ENCODE measurements at places on chromosomes 11 and 22.
A peak's percentile ranks its signal among the peaks of the same experiment; 100 is the strongest.

DNA sequence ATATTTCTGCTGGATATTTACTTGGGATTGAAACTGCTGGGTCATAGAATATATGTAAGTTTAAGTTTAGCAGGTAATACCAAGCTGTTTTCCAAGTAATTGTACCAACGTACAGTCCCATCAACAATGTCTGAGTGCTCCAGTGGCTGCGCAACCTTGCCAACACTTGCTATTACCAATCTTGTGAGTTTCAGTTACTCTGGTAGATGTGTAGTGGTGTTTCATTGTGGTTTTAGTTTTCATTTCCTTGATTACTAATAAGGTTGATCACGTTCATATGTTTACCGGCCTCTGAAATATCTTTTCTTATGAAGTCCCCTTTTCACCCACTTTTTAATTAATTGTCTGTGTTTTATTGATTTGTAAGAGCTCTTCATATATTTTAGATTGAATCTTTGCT, 370.6 kb upstream of the CADM1 start:
- DNase-seq = no peak

GRCh38 chr11:2534957-2535672, 90.3 kb downstream of the KCNQ1 start:
- DNase-seq = no peak

DNA sequence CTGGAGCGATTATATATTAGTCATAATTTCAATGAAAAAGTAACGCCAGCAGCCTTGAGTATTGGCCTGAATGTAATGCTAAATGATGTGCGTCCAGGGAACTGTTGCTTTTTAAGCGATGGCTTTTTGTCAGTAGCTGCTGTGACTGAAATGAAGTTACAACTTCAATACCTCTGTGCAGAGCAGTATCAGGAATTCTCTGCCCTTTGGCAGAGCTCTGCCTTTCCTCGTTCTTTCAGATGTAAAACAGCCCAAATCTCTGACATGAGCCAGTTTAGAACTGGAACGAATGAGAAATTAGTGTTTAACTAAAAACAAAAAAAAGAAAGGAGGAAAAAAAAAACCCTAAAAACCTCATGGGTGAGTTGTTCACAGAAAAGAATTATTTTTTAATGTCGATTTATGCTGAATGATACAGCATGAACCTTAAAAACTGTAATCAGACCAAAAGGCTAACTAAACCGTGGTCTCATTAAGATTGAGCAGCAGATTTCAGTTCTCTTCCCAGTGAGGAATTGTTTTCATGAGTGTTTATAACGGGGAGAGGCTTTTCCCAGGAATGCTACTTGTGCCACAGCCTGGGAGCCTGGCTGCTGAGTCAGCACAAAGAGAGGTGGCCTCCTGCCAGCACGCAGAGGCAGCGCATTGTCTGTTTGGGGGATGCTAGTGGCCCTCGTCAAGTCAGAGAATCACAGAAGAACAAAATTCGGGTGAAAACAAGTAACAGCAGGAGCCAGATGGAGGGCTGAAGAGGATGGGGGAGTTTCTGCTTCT, 146.2 kb upstream of the RASSF10 start:
- DNase-seq = peak; percentile 87

- DNase-seq = no peak
Observed at GRCh38 chr22:24728790-24729637, 45.5 kb downstream of the PIWIL3 start.

- DNase-seq = no peak
Observed at GRCh38 chr11:75147191-75147874, 3.6 kb upstream of the SLCO2B1 start.

GRCh38 chr11:34601609-34602008, 19.3 kb upstream of the EHF start:
- no peak for DNase-seq

DNA sequence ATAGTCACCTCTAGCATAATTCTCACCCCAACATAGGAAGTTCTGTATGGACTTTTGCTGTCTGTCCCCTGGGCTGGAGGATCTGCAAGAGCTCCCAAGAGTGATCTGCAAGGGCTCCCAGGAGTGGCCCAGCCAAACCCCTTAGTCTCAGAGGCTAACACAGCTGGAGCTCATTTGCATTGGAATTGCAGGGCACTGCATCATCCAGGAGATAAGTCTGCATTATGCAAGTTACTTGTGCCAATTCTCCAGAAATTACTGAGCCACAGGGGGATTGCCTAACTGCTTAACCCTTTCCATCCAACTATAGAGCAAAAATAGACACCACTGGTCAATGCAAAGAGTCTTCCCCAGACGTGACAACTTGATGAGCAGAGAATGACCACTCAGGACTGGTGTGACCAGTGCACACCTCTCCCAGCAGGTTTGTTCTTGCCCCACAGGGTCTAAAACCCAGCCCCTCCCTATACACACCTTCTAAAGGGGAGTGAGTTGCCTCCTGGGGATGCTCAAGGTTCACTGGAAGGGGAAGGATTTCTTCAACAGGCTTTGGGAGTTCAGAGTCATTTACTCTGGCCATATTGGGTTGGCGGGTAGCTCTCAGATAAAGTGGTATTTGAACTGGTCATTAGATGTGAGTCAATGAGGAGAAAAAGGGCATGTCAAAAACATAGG, 38.4 kb downstream of the POU2AF3 start:
- DNase-seq = no peak

- no peak for DNase-seq
Observed at GRCh38 chr11:2954263-2954662, 25.0 kb upstream of the PHLDA2 start.

DNA sequence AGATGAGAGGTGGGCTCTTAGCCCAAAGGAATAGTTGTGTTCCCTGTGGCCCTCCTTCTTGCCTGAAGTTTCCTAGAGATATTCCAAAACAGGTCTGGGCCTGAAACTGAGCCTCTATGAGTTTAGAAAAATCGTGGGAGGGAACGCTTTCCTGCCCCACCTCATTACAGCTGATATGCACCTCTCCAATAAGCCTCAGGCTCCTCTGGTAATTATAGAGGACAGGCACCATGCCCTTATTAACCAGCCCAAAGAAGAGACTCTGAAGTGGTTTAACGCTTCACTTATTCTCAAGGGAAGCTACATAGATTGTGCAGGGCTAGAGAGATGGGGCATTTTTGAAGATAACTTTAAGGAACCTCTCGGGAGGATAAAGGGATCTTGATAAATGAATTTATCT, 3.4 kb upstream of the MPZL2 start:
- DNase-seq = no peak

DNA sequence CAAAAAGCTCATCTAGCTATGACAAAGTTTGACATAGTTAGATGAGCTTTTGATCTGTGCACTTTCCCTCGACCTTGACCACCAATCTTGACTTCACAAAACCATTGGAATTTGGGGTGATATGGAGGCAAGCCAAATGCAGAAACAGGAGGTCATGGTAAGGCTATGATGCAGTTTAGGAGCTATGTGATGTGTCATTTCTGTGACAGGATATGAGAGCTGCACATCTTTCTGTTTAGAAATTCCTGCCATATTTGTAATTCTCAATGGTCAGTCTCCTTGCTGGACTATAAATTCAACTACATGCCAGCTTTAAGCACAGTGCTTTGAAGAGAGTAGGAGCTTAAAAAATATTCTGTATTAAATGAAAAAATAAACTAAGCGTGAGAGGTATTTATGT, 12.9 kb downstream of the OR51B6 start:
- DNase-seq = peak; percentile 95

- DNase-seq = no peak
Observed at GRCh38 chr11:15048616-15049015, 24.8 kb upstream of the CALCB start.

DNA sequence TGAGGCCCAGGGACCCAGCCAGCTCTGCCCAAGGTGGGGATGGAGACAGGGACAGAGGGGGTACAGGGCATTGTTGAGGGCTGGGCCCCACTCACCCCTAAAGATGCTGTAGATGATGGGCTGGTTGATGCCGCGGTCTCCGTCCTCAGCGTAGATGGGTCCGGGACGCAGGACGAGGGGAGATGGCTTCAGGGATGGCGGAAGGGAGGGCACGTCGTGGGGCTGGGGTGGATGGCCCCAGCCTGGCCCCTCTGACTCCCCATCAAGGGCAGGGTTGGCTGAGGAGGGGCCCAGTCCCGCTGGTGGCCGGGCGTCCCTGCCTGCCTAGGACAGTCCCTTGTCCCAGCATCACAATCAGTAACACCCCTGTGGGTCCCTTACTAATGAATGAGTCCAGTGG, 4.5 kb upstream of the IRF7 start:
- DNase-seq = no peak

DNA sequence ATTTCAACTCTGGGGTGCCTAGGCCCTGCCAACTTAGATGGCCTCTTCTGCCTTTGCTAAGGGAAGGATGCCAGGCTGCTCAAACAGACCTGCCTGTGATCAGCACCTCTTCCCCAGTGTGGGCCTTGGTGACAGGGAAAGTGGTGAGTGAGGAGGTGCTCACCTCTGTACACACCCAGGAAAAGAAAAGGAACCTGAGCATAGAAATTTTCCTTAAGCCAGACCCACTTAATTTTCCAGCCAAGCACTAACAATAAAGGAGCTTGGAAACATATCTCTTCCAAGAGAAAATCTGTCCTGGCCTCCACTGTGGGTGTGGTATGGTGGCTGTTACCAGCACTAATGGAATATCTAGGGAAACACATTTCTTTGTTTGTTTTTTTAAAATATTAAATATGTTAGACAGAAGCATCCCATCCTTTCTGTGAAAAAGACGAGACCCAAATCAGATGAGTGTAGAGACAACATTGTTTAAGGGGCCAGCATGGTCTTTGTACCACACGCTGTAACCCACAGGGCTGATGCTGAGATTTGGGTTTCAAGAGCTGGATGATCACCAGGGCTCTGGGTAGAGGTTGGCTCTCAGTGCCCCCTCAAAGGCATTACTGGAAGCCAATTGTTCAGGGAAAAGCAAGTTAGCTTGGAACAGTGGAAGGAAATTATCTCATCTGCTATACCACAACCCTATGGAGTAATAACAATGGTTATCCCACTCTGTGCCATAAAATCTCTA, 472.2 kb downstream of the INSC start:
- DNase-seq = no peak

- DNase-seq = no peak
Observed at GRCh38 chr11:72848846-72849466, 34.7 kb downstream of the ATG16L2 start.

DNA sequence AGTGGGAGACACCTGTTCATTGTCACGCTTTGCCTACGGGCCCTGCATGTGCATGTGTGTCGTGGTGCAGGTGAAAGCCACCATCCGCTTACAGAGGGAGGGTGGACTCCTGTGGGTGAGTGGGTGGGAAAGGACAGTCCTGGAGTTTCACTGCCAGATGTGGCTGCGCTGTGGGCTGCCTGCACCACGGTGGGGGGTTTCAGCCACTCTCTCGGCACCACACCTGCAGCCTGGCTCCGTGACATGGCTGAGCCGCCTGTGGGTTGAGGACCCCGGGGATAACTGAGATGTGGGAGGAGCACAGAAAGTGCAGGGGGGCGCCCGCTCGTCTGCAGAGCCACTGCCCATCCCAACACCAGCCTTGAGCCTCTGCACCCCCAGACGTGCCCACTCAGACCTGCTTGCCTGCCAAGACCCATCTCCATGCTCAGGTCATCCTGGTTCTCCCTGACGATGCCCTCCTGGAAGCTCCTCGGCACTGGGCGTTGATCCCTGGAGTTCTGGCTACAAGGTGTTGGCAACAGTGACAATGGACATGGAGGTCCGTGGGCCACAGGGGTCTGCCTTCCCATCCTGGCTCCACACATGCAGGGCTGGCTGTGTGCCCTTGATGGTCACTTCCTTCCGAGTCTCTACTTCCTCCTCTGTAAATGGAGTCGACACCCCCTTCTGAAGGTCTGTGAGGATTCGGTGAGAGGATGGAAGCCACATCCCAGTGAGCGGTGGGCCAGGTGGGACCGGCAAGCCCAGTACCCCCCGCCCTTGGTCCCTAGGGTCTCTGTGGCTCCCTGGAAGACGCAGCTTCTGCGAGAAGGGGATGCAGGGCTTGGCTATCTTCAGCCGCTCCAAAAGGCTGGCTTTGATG, 1007.0 kb downstream of the BRD1 start:
- no peak for DNase-seq

DNA sequence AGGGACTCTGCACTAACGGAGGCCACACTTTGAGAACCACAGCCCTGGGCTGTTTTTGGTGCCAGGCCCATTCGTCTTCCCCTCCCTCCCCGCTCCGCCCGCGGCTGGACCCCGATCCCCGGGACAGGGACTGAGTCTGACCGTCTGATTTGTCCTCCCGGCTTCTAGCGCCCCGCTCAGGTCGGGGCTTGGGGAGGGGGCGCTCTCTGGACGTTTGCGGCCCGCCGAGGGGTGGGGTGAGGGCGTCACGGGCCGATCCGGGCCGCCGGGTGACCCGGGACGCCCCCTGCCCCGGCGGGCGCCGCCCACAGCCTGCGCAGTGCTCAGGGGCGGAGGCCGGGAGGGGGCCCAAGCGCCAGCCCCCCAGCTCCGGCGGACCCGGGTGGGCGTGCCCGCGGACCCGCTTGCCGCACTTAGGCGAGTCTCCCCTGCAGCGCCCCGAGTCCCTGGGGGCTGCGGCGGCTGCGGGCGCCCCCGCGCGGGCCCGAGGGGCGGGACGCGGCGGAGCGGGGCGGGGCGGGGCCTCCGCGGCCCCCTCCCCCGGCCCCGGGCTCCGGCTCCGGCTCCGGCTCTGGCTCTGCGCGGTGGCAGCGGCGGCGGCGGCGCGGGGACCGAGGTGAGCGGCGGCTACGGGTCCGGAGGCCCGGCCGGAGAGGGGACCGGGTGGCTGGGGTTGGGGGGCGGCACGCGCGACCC, 33.7 kb upstream of the PRR5 start:
- no peak for DNase-seq

DNA sequence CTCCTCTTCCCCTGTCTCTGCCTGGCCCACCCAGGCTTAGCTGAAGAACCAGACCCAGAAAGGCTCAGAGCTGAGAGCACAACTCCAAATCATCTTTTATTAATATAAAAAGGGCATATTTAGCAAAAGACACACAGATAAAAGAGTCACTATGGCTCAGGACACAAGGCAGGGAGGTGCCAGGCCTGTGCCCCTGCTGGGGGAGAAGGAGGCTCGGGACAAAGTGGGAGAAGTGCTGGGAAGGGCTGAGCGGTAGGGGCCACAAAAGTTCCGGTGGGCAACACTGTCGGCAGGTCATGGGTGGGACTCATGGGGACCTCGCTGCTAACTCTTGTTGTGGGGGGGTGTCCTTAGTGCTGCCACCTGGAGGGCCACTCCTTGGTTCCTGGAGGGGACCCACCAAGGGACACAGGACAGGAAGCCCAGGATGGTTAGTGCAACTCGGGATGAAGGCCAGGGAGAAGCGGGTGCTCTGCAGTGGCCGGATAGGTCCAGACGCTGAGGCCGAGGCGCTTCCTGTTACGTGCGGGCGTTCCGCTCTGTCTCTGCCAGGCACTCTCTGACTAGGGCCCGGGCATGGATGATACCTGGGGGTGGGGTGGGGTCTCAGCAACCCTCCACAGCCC, 1.4 kb upstream of the PITPNM1 start:
- DNase-seq = no peak

DNA sequence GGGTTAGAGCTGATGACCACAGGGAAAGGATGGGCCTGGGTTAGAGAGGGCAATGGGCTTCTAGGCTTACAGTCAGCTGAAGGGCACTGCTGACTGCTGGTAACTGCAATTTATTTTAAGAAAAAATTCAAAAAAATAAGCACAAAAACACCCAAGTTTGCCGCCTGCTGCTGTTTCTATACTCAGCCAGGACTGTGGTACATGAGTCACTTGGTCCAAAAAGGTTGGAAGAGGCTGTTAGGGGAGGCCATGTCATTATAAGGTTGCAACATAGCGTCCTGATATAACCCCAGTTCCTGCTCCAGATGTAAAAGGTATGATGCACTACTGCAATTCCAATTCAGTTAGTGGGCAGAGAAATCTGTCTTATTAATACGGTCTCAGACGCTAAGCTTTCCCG, 98.9 kb downstream of the ETS1 start:
- DNase-seq = no peak

Data from SJSA1 (cell line).